ENCODE measurements at places on chromosomes 5 and 9. TPM values are rescaled to one million over a fixed set of nuclear protein-coding genes. Genes with fewer than 3 reads are reported as not detected.

Gene TEK
- not detected for polyA plus RNA-seq

Gene C9
- polyA plus RNA-seq, result 0.08 TPM

Gene SLCO6A1
- polyA plus RNA-seq, result not detected

Gene CDH6
- polyA plus RNA-seq, result 22.3 TPM

Gene MUSK
- polyA plus RNA-seq, result not detected

Gene ZDHHC11B
- 5.4 TPM for polyA plus RNA-seq

Gene ANKRD34B
- polyA plus RNA-seq, result not detected

Gene BAAT
- polyA plus RNA-seq, result 0.71 TPM

Gene TAL2
- polyA plus RNA-seq, result not detected

Gene KIF24
- polyA plus RNA-seq, result 0.23 TPM

Gene PCDH12
- 0.03 TPM for polyA plus RNA-seq

Gene CCDC183
- polyA plus RNA-seq, result not detected

Gene PLGRKT
- 19.4 TPM for polyA plus RNA-seq

Gene STOM
- polyA plus RNA-seq, result 14.1 TPM

Gene PCDHGA4
- polyA plus RNA-seq, result 0.27 TPM

Gene OSMR
- 3.1 TPM for polyA plus RNA-seq

Gene TMEFF1
- not detected for polyA plus RNA-seq
